ENCODE measurements at places on chromosomes 3 and 15. TPM values are rescaled to one million over a fixed set of nuclear protein-coding genes. Genes with fewer than 3 reads are reported as not detected.
A peak's percentile ranks its signal among the peaks of the same experiment; 100 is the strongest.

The HTR3E gene
- not detected for polyA plus RNA-seq

DNA sequence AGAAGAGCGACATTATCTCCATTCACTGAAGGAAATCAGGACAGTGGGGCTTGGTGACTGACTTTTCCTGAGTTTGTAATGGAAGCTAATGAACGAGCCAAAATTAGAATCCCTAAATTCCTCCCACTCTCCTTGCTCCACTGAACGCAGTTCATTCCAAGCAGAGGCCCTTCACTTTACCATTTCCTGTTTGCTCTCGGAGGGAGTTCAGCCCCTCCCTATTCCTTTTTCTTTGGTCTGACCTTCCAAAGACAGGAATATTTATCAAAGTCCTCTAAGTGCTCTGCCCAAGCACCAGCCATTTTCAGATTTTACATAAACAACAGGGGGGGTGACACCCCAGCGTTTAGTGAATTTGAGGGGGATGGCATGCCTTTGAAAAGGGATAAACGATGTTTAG lies 24.0 kb upstream of the PTPRG start:
- DNase-seq = peak; percentile 19

GRCh38 chr3:95459706-95460105 lies 1354.7 kb upstream of the EPHA6 start:
- DNase-seq = peak; percentile 30

The TM4SF1 gene
- 50.2 TPM for polyA plus RNA-seq

- DNase-seq = no peak
Observed at GRCh38 chr15:73809728-73810501, 56.8 kb upstream of the INSYN1 start.

The ABHD2 gene
- polyA plus RNA-seq = 28.5 TPM

The CKMT1B gene
- 0.95 TPM for polyA plus RNA-seq

DNA sequence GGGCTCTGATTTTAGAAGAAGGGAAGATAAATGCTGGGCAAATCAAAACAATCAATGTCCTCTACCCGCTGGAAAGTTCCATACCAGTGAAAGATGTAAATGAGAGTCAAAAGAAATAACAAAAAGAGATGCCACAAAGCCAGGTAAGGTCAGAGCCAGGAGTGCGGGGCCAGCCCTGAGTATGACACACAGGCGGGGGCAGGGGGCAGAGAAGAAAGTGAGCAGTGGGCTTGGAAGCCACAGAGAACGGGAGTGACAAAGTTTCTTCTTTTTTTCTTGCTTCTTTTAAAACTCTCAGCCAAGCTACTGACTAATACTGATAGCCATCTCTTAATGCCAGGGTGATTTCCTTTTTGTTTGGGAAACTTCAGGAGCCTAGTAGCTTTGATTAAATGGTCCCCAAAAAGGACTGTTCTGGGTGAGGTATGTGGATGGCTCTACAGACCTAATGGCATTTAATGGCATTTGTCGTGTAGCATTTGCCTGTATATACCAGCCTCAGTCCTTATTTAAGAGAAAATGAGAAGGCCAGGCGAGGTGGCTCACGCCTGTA lies 23.1 kb upstream of the TSEN2 start:
- DNase-seq = no peak

DNA sequence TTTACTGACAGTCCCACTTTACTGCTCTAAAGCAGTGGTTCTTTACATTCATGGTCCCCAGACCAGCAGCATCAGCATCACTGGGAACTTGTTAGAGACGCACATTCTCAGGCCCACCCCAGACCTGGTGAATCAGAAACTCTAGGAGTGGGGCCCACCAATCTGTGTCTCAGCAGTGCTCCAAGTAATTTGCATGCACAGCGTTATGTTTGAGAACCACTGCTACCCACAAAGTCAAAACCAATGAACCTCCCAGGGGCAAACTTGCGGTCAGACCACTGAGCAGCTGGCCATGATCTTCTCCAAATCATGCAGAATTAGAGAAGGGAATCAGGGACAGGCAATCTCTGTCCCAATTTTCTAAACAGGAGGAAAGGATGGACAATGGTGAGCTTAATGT lies 58.5 kb downstream of the ST8SIA2 start:
- DNase-seq = no peak

DNA sequence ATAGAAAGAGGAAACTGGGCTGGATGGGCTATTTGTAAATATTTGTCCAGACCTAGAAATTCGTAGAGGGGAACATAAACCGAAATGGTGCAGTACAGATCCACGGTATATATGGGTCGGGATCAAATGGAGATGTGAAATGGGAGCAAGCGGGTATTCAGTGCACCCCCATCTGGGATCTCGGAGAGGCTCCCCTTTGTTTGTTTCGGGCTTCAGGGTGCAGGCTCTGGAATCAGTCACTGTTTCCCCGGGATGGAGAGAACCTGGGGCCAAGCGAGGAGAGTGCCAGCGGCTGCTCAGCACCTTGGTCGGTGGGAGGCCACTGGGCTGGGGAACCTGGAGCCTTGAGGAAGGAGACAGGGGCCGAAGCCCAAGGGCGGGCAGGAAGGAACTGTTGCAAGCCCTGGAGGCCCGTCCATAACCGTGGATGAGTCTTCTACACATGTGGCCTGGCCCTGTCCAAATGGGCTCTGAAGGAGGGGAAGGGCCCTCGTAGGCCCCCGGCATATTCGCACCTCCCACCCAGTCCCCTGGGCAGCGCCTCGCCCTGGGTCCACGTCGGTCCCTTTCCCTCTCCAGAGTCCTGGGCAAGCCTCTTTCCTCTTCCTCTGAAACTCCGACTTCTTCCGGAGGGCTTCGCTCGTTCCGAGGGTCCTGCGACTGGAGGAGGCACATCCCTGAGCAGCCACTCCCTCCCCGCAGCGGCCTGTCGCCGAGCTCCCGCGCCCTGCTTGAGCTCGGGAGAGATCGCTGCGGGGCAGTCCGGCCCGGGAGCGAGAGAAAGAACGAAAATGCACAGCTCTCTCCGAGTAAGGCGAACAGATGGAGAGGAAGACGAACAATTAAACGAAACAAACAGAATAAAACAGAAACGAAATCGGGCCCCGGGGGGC lies 3.0 kb downstream of the ISL2 start:
- no peak for DNase-seq

The C3orf22 gene
- not detected for polyA plus RNA-seq

DNA sequence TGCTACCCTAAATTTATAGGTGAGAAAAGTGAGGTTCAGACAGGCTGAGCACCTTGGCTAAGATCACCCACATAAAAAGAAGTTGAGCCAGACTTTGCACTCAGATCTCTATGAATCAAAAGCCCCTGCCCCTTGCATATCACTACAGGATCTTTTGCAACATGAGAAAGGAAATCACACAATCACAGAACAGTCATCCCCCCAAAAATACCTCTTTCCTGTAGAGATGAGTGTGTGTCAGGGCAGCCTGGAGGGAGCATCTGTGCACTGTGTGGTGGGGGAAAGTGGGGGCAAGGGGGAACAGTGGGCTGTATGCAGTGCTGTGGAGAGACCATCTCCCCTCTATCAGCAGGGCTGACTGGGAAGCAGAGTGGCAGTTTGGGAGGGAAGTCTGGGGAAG lies 46.6 kb downstream of the EPHB3 start:
- no peak for DNase-seq

DNA sequence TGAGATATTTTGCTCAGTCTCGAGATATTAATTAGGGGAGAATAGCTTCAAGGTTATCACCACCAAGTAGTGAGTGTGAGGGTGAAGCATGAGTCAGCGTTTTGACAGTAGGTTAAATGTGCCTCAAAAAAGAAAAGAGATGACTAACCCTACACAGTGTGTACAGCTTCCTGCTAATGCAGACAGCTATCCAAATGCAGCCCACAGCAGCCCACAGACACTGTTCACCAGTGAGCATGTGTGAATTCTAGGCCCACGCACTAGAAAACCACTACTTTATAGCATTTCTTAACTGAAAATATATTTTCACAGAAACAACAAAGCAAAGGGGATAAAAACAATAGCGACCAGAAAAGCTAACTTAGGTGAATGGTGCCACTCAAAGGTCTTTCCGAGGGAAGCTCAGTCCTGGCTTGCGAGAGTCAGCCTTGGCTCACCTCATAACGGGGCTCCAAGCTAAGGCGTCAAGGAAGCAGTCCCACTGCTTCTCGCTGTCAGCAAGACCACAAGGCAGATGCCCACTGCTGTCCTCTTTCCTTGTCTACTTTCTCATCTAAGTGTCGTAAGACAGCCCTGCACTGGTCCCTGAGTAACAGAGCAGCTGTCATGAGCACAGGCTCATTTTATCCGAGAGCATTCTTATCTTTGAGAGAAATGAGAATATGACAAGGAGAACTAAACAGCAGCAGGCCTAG lies 47.6 kb downstream of the TXNRD3 start:
- no peak for DNase-seq

- DNase-seq = no peak
Observed at GRCh38 chr3:60585918-60586317, 665.3 kb downstream of the FHIT start.

DNA sequence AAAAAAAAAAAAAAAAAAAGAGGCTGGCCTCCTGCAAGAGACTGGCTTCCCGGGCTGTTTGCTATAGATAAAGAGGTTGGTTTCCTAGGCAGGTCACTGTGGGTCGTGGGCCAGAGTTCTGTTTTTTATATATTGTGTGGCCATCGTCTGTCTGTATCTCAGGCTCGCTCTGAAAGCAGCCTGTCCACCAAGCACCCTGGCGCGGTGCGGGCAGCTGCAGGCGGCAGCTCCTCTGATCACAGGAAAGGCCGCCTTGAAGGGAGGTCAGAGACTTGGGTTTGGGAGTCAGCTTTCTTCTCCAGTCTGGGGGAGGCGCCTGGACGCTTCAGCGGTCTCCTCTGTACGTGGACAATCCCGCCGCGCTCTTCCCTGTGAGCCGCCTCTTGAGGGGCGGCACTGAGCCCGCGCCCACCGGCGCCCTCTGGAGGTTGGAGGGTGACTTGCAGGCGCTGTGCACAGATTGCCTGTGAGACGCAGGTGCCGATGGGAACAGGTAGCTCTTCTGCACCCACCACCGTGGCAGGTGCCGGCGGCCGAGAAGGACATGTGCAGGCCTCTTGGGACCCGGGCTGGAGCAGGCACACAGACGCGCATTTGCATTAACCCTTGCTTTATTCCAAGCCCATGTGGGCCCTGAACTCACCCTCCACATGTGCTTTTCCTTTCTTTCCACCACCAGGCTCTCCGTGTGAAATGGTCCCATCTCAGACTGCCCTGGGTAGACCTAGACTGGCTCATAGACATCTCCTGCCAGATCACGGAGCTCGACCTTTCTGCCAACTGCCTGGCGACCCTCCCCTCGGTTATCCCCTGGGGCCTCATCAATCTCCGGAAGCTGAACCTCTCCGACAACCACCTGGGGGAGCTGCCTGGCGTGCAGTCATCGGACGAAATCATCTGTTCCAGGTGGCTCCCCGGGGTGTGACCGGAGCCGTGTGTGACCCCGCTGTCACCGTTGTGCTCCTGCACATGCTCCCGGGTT lies 89.3 kb downstream of the LRRK1 start:
- DNase-seq = peak; percentile 79

GRCh38 chr15:63503739-63504246 lies 600 bp upstream of the USP3 start:
- DNase-seq = peak; percentile 55

Measured in muscle of arm (tissue), 14 donors.